ENCODE measurements at places on chromosomes 4 and X. TPM values are rescaled to one million over a fixed set of nuclear protein-coding genes. Genes with fewer than 3 reads are reported as not detected.

Gene FREM3
- polyA plus RNA-seq = 0.13 TPM

Gene UGT2B15
- 0.07 TPM for polyA plus RNA-seq

Gene PNMA6A
- 10.0 TPM for polyA plus RNA-seq

Gene AR
- polyA plus RNA-seq = 3.3 TPM

Gene RPS6KA6
- polyA plus RNA-seq = 23.2 TPM

DNA sequence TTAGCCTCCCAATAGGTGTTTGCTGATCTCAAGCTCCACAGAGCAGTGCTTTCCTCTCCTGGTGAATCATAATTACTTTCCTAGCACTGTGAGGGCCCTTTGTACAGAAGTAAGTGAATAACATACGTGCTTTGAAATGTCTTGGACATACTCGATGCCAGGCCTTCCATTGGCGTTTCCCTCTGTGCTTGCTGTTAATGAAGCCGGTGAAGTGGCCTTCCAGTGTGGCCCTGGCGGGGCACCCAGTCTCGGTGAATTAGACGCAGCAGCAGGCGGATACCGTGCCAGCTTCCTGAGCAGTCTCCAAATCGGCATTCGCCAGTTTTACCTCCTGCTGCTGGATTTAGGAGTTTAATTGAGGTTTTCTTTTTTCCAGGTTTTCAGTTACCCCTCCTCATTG, 132.3 kb downstream of the HMX1 start:
- no peak for DNase-seq

DNA sequence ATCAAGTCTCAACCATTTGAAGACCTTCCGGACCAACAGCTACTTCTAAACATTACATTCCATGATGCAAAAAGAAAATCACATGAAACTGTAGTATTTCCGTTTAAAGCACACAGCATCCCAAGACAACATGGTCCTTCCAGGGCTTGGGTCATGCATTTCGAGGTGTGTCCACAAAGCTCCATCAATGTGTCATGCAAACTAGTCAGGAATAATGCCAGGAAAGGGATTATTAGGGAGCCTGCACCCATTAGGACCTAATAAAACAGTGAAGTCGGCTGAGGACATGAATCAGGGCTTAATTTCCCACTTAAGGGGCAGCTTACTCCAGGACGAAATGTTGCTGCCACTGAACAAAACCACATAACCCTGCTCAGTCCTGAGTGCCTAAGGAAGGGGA, 177.9 kb downstream of the TSPAN5 start:
- DNase-seq = no peak

- DNase-seq = no peak
These were observed 39.9 kb upstream of the CYP4V2 start for GRCh38 chr4:186151499-186151898.

GRCh38 chr4:108126806-108127205, 41.9 kb downstream of the LEF1 start:
- no peak for DNase-seq

- peak; percentile 61 for DNase-seq
These were observed 426 bp upstream of the XIAP start for GRCh38 chrX:123859409-123859845.

All from left kidney (tissue), 8 donors.